ENCODE measurements at places on chromosomes 6 and 20. TPM values are rescaled to one million over a fixed set of nuclear protein-coding genes. Genes with fewer than 3 reads are reported as not detected.

DNA sequence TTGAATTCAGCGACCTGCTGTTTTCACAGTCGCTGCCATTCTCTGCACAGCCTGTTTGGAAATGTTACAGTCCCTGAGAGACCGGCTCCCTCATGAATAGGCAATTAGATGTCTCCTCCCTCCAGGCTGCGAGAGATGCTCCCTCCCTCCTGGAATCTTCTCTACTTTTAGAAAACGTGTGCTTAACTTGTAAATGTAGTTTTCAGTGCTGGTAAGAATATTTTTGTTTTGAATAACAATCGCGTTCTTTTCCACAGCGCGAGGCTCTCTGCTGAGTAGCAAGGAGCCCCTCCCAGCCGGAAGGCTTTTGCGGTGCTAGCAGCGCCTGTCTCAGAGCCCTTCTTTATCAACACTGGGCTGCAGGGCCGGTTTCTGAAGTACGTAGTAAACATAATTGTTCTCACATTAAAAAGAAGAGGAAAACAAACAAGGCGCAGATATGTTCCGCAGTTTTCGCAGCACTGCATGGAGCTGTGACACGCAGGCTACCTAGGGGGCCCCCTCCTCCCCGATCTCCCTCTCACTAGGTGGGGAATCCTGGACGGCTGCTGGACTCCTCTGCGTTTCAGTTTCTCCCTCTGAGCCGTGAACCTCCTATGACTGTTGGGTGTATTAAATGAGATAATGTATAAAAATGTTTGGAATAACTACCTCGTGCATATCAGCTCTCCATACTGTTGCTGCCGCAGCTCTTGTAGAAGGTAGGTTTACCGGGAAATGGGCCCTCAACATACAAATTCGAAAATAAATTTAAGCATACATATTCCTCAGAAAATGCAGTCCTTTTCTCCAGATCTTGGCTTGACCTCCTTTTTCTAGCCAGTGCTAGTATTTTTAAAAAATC, 79.0 kb upstream of the SPACA1 start:
- no peak overlapping the region for H3K4me3 ChIP-seq
- H3K36me3 ChIP-seq, result no peaks in the 10 kb centered on the region
- peaks cover 16% of the 10 kb centered on the region for H3K27me3 ChIP-seq
- no peak overlapping the region for H3K27ac ChIP-seq
- H3K4me1 ChIP-seq, result no peaks in the 10 kb centered on the region

AIF1 gene
- total RNA-seq, result 89.2 TPM

BNIP5 gene
- total RNA-seq, result not detected

PRSS35 gene
- not detected for total RNA-seq

GRCh38 chr6:144690666-144691065, 405.5 kb downstream of the UTRN start:
- no peak for DNase-seq
- H3K27ac ChIP-seq, result no peak overlapping the region
- H3K27me3 ChIP-seq, result no peaks in the 10 kb centered on the region

GRCh38 chr20:35994994-35995453, 26.6 kb downstream of the CNBD2 start:
- H3K27me3 ChIP-seq, result peaks cover 2% of the 10 kb centered on the region
- DNase-seq, result peak; percentile 91
- peaks cover 4% of the 10 kb centered on the region for H3K4me1 ChIP-seq
- H3K4me3 ChIP-seq, result no peak overlapping the region
- no peaks in the 10 kb centered on the region for H3K36me3 ChIP-seq

Data from activated CD4-positive, alpha-beta T cell treated with anti-CD3 and anti-CD28 coated beads for 36 hours (primary cell).